Activated T-helper 9 cell treated with anti-CD3 and anti-CD28 coated beads, Interleukin-2, amount 50 U/mL, for 16 hours (primary cell): ENCODE measurements at places on chromosomes 4 and X.
A peak's percentile ranks its signal among the peaks of the same experiment; 100 is the strongest.

DNA sequence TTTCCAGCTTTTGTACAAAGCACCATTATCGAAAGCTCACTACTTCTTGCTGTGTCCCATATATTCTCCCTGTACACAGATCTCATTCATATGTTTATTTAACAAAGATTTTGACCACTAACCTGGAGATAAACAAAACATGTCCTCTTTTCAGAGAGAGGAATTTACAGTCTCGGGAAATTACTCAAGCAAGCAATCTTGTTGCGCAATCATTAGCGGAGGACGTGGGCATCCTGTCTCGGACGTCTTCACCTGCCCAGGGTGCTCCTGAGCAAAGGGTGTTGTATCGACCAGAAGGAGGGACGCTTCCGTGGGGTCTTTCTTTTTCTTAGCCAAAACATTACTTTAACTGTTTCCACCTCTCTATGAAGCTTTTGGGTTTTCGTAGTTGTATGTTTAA is 66.5 kb upstream of the CLCN4 start:
- no peak for DNase-seq

- no peak for DNase-seq
Measured at GRCh38 chr4:151882072-151882803, 121.4 kb upstream of the GATB start.

- DNase-seq: no peak
Measured at GRCh38 chr4:154569584-154569983, 6.8 kb downstream of the FGB start.

DNA sequence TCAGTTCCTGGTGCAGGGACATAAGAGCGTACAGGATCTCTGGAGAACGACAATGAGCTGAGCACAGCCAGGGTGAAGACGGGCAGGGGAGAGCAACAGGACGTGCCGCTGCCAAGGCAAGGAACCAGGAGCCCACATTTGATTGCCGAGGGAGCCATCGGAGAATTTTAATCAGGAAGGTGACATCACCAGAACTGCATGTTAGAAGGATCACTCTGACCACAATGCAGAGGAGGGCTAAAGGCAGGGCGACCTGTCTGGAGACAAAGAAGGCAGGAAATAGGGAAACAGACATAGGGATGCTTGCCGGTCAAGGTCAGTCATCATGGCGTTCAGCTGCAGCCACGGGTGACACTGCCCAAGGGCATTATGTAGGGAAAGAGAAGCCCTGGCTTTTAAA is 81.4 kb downstream of the RBM47 start:
- no peak for DNase-seq

GRCh38 chr4:54837576-54838140 is 179.9 kb downstream of the KIT start:
- DNase-seq: no peak

GRCh38 chr4:39568805-39569204 is 41.6 kb upstream of the UGDH start:
- no peak for DNase-seq

DNA sequence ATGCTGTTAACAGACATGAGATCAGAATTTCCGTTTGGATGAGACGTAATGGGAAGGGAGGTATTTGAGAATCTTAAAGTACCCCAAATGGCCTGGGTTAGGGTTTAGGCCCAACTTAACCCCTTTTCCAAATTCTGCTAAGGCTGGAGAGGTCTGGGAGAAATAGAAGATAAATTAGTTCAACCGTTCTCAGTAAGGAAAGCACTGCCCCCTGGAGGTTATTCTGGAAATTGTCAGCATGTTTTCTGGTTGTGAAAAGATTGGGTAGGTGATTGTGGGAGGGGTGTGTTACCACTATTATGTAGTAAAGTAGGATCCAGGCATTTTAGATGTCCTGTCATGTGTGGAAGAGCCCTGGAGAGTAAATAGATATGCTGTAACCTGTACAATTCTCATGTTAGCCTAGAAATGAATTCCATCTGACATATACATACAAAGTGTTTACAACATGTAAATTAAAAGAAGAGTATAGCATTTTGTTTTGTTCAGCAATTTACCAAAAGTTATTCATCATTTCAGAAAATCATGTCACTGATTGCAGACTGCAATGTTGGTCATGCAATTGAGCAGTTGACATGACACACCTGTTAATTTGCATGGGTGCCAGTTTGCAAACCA is 26.8 kb upstream of the GRXCR1 start:
- DNase-seq: peak; percentile 2

DNA sequence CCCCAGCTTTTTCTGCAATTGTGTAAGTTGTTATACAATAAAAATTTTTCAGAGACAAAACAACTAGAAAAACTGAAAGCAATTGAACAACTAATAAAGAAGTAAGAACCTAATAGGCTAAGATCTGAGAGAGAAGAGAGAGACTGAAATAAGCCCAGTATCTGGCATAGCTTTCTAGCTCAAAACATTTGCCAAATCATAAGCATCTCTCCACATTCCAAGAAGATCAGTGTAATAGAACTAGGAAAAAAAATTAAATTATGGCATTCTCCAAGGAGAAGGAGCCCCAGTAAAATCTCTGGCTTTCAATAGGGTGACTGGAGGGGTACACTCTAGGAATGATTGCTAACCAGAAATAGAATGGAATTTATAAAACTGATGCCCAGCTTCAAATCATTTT is 19.0 kb upstream of the PPP3CA start:
- DNase-seq: no peak

DNA sequence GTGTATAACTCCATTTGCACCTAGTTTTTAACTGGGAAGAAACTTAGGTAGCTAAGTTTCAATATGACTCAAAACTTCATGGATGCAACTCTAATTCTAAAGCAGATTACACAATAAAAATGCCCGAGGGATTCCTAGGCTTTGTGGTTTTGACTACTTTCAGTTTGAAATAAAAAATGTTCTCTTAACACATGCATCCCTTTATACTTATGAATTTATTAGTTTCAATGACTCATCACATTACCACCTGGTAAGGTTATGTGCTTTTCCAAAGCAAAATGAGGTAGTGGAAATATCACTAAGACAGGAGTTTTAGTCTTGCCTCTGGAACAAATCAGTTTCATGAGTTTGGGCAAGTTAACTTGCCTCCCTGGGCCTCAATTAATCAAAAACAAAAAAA is 125.5 kb downstream of the OPHN1 start:
- DNase-seq: no peak

- DNase-seq: no peak
Measured at GRCh38 chrX:124113621-124114600, 152.4 kb downstream of the STAG2 start.

DNA sequence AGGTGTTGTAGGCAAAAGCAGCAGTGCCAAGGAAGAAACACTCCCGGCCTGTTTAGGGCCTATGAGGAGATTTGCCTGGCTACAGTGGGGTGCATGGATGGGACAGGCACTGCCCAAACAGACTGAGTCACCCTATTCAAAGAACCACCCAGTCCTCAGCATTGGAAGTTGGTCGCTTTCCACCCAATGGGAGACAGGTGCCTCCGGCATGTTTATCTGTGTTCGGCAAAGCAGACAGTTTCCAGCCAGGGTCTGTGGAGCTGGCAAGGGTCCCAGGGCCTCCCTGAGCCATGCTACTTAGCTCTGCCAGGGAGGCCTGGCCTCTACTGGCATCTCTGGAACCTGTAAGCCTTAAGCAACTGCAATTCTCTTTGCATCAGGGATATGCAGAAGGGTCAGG is 165.1 kb upstream of the ATP6AP2 start:
- no peak for DNase-seq

GRCh38 chr4:129994715-129995114 is 898.8 kb downstream of the C4orf33 start:
- no peak for DNase-seq

GRCh38 chr4:93814722-93815121 is 13.8 kb upstream of the ATOH1 start:
- DNase-seq: no peak

DNA sequence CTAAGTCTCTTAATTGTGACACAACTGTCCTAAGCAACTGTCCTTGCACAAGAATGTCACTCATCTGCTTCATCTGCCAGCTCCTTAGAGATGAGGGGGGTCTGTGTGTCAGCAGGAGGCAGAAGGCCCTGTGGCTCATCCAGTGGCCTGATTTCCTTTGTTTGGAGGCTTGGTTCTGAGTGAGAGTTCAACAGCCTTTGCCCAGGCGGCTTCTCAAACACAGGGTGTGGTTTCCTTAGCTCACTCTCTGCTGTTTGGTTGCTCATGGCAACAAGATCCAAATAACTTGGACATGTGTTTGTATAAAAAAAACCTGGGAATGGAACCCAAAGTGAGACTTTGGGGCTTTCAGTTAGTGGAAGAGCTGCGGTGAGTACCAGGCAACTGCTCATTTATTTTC is 46.6 kb downstream of the MAP7D3 start:
- DNase-seq: no peak

DNA sequence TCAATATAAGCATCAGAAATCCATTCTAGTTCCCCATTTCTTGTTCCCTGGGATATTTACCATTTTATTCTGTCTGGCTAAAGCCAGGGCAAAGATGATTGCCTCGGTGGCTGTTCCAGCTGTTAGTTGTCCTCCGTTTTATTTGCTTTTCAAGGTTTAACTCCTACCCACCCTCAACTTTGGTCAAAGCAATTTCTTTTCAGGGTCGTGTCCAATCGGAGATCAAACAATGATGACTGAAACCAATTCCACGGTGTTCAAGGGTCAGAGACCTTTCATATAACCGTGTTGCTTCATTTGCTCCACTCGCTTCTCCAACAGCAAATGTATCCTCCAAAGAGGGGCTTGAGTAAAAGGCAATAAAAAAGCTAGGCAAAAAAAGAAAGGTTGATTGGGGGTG is 193.5 kb upstream of the FTHL17 start:
- DNase-seq: no peak

- DNase-seq: no peak
Measured at GRCh38 chr4:17654701-17655100, 40.3 kb downstream of the MED28 start.

- DNase-seq: no peak
Measured at GRCh38 chr4:25096251-25096980, 63.8 kb downstream of the SEPSECS start.

- DNase-seq: no peak
Measured at GRCh38 chrX:66162331-66162822, 1.7 kb upstream of the HEPH start.

- no peak for DNase-seq
Measured at GRCh38 chrX:132400706-132401105, 88.1 kb downstream of the MBNL3 start.

DNA sequence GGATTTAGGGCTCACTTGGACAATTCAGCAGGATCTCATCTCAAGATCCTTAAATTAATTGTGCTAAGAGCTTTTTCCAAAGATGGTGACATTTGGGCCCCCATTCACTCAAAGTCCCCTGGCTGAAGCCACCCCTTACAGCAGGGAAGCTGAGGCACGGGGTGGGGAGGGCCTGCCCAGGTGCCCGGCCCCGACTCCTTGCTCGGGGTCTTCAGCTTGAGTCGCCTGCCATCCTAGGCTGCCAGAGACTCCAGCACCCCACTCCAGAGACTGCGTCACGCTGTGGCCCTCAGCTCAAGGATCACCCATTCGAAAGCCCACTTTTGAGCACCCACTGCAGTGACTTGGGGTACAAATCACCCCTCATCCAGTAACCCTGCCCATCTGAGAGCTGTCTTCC is 39.2 kb upstream of the GPR78 start:
- no peak for DNase-seq

DNA sequence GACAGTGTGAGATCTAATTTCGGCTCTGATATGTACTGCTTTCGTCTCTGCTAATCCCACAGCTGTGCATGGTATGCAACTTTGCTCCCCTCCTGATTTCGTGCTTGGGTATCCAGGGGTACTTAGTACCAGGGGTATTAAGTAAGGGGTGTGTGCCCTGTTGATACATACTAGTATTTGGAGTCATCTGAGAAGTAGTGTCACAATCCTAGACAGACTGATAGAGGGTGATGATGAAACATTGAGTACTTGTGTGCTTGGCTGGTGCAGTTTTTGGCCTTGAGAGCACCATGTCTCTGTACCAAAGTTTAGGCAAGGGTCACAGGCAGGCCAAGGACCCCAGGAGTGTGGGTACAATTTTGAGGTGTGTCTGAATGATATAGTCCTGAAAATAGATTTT is 10.9 kb downstream of the GPAT3 start:
- DNase-seq: no peak

DNA sequence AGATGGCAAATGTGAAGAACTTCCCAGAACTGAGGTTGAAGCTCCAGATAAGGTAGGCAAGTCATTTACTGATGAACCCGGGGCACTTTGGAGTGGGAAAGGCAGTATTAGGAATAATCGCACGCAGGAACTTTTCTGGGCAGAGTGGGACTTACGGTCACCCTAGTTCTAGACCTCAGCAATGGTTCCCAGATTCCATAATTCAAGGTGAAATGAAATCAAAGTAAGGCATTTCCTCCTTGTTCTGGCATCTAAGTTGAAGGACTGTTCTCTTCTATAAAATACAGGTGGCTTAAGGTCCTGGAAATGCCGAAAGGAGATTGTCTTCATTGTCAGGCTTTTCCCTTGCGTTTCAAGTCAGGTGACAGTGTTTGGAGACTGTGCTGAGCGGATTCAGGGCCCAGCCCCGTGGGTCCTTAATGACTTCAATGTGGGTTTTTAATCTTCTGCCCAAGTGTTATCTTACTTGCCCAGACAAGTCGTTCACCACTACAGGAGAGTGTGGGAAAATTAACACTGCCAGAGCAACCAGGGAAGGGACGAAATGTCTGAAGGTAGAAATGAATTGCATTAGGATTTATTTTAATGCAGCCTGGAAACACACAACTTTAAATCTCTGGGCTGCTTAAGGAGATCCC is 52.1 kb upstream of the STOX2 start:
- no peak for DNase-seq

DNA sequence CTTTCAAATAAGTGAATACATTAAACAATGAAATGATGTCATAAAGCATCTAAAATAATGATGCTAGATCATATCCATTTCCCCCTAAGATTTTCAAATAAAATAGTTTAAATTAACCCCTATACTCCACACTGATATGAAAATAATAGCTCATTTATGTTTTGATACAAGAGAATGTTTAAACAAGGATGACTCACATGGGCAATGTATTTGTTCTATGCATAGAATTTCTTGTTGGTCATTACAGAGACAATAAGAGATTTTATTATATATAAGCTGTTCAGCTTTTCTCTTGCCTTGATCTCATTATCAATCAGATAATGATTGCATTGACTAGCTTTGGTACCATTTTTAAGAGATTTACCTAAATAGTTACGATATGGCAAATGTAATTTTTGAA is 411.7 kb downstream of the ARHGAP24 start:
- no peak for DNase-seq

DNA sequence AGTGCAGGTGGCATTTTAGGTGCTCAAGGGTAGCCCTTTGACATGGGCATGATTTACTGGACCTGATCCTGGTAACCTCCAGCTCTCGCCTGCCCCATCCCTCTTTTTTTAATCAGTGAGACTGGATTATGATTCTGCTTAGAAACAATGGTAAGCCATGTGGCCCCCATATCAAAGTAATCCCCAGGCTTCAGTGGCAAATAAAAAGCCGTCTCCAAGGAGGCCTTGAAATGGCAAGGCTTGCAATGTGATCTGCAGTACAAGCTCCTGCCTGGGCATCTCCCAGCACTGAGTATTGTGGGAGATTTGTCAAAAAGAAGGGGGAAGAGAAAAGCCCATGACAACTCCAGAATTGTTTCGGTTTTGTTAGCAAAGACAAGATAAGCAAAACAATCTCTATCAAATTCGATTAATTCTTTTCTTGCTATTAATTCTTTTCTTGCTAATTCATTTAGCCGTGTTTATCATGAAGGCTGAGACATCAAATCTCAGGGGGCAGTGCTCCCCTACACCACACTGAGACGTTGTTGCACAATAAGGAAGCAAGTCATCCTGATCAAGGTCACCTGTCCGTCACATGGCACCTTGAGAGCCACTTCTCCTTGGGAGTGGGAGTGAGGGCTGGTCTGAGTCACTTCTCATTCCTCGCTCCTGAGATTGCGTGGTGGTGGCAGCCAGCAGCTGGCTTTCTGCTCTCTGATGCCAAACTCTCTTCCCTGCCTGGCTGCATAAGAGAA is 312.7 kb upstream of the GATB start:
- no peak for DNase-seq
